Left ventricle myocardium superior (tissue), 1 donor: ENCODE measurements at places on chromosomes 7 and 10. TPM values are rescaled to one million over a fixed set of nuclear protein-coding genes. Genes with fewer than 3 reads are reported as not detected.

- no peak for DNase-seq
Observed at GRCh38 chr7:116258734-116259133, 48.4 kb downstream of the TES start.

GRCh38 chr7:70372768-70373515 lies 759.0 kb upstream of the GALNT17 start:
- DNase-seq: no peak

DNA sequence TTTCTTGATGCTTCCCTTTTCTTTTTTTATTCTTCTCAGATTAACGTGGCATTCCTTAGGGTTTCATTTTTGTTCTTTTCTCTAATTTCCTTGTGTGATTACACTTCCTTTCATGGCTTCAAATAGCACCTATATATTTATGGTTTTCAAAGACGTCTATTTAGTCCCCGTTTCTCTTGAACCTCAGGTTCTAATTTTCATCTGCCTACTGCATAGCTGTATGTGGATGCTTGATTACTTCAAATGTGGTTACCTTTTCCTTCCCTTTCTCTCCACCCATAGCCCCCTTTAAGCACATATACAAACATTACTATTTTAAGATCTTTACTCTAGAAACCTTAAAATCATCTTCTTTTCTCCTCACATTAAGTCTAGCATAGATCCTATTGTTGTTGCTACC lies 2.4 kb downstream of the TPST1 start:
- no peak for DNase-seq

DNA sequence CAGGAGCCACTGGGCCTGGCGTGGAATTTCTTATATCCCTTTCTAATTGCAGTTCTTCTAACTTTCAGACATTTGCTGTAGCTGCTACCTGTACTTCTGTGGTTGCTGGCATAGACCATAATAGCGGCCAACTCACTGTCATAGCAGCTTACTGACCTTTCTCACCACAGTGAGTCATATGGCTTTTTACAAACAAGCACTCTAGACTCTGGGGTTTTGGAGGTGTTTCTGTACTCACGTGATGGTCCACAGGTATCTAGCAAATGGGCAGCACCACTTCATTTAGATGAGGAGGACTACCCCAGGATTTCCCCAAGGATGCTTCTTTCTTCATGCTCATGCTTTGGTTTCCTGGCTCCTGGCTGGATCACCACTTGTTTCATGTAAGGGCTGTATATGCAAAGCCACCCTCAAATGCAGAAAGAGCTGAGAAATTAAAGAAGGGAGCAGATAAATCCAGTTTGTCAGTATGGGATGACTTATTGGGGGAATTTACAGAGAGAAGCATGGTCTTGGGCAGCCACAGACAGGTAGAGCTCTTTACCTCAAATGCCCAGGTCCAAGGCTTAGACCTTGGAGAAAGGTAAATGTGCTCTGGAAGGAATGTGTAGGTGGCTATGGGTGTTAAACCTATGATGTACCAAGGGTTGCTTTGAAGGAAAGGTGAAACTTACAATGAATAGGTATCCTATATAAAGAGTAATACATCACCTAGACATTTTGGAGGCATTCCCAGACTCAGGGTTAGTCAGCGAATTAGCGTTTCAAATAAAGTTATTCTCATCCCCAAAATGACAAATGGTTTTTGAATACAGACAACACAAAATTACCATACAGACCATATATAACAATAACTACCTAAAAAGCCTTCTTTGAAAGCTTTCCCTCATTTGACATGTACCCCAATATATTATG lies 15.9 kb upstream of the SLC25A16 start:
- DNase-seq: no peak

Gene TMEM225B
- total RNA-seq: not detected

Gene SEMA3E
- total RNA-seq: 0.12 TPM

GRCh38 chr10:77165445-77166208 lies 472.0 kb downstream of the KCNMA1 start:
- no peak for DNase-seq

GRCh38 chr10:80622153-80622552 lies 84.5 kb downstream of the SH2D4B start:
- DNase-seq: no peak
